ENCODE measurements at places on chromosomes 4 and X. TPM values are rescaled to one million over a fixed set of nuclear protein-coding genes. Genes with fewer than 3 reads are reported as not detected.

The NCAPG gene
- total RNA-seq, result 1.4 TPM

The ZFP42 gene
- 6.5 TPM for total RNA-seq

The NDP gene
- total RNA-seq, result not detected

The TMEM35A gene
- 0.38 TPM for total RNA-seq

The GC gene
- not detected for total RNA-seq

The TKTL1 gene
- not detected for total RNA-seq

The TTC29 gene
- 1.1 TPM for total RNA-seq

The SOX3 gene
- total RNA-seq, result not detected
